CD4-positive, alpha-beta T cell treated with Interleukin-17A for 4 hours (primary cell): ENCODE measurements at places on chromosomes 2 and 18.

GRCh38 chr2:6780765-6781274 lies 84.9 kb downstream of the CMPK2 start:
- no peak for DNase-seq

DNA sequence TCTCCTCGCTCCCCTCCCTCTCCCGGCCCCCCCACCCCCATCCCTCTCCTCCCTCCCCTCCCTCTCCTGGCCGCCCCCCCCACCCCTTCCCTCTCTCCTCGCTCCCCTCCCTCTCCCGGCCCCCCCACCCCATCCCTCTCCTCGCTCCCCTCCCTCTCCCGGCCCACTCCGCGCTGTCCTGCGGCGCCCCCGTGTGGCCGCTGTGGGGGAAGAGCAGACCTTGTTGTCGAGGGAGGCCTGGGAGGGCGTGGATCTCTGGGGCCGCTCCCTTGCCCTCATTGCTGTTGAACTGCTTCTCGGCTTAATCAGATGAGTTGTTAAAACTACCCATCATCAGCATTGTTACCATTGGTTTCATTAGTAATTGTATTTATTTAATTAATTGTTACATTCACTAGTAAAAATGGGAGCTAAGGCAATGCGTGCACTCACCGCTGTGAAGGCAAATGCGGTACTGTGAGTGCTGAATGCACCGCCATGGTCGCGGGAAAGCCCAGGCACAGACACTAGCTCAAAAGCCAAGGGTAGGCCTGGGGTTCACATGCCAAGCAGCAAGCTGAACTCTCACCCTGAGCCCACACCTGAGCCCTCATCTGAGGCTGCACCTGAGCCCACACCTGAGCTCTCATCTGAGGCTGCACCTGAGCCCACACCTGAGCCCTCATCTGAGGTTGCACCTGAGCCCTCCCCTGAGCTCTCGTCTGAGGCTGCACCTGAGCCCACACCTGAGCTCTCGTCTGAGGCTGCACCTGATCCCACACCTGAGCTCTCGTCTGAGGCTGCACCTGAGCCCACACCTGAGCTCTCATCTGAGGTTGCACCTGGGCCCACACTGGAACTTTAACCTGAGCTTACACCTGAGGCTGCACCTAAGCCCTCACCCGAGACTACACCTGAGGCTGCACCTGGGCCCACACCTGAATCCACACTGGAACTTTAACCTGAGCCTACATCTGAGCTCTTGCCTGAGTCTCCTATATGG lies 8.8 kb downstream of the RTP5 start:
- DNase-seq: peak; percentile 84

GRCh38 chr2:221502270-221503010 lies 69.7 kb downstream of the EPHA4 start:
- DNase-seq: no peak

DNA sequence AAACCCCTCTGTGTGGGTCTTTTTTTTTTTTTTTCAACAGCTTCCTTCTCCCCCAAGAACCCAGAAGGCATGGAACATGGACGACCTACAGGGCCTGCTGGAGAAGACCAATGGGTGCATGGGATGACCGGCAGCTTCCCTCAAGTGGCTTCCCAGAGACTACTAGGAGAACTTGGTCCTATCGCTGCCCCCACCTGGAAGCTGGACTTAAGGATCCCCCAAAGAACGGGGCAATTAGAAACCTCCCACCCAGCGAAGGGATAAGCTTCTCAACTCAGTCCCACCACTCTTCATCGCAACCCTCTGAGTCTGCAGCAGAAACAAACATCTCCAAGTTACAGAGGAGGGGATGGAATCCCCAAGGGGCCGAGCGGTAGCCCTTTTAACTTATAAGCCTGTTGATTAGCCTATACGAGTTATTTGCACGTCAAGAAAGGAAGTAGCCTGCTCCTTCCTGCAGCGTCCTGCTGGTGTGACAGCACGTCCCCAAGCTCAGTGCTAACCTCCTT lies 1.4 kb downstream of the ACTR1B start:
- DNase-seq: no peak

DNA sequence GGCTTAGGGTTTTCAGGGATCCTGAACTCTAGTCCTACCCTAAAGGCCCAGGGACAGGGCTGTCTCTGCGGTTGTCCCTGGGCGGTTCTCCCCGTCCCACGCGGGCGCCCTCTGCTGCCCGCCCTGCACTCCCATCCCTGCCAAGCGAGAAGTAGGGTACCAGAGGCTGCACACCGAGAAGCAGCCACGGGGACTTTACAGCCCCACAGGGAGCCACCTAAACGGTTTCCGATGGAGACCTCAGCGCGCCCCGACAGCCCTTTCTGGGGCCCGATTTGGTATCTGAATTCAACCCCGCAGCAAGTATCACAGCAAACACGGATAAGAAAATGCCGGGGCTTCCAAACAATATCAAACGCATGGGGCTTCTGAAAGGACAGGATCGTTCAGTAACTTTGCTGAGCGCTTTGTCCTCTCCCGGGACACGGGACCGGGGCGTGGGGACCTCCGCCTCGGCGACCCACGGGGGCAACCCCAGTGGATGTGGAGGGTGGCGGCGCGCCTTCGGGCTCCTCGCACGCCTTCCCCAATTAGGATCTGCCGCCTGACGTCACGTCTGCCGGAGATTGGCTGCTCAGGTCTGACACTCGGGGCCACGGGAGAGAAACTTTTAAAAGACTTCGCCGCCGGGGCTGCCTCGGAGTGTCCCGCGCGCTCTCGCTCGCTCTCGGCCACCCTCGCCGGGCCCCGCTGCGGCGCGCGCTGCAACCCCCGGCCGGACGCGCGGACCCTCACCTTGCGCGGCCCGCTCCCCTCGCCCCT lies at the start of gene LTBP1:
Gene LTBP1, plus strand, starts transcription at position 640 of the 762 bp plus-strand sequence. CDS start 372 bp downstream, outside the sequence.
- DNase-seq: peak; percentile 56

DNA sequence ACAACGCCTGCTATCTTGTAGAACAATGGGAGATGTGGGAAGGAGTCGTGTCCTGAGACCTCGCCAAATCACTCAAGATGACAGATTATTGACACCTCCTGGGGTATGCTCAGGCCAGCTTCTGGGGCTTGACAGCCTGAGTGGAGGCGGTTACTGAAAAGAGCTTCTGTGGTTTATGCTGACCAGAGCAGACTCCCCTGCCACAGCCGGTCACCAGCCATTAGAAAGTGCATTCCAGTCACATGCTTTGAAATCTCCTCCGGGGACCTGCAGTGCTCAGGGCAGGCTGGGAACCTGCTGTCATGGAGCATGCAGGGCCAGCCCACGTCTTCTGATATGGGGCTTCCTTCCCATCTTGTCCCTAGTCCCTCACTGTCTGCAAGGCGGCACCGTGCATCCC lies 215.9 kb downstream of the SEPTIN10 start:
- DNase-seq: no peak

DNA sequence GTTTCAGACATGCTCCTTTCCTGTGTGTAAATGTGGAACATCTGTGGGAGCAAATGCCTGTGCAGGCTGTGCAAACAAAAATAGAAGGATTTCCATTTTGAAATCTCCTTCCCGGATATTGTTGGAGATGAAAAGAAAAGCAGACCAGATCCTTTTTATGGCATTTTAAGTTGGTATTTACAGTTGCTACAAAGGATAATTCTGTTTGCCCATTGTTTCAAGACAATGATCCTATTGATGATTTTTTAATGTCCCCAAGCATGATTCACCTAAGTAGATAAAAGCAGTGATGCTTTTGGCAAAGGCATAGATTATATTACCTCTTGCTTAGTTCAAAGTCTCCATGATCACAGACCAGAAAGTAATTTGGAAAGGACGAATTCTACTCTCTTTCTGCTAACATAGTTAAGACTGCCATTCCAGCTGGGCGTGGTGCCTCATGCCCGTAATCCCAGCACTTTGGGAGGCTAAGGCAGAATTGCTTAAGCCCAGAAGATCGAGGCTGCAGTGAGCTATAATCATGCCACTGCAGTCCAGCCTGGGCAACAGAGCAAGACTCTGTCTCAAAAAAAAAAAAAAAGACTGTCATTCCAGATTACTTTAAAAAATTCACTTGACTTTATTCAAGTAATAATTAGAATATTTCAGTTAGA lies 209.6 kb upstream of the SLC39A10 start:
- DNase-seq: no peak

GRCh38 chr2:148770047-148770446 lies 105.0 kb upstream of the KIF5C start:
- no peak for DNase-seq

DNA sequence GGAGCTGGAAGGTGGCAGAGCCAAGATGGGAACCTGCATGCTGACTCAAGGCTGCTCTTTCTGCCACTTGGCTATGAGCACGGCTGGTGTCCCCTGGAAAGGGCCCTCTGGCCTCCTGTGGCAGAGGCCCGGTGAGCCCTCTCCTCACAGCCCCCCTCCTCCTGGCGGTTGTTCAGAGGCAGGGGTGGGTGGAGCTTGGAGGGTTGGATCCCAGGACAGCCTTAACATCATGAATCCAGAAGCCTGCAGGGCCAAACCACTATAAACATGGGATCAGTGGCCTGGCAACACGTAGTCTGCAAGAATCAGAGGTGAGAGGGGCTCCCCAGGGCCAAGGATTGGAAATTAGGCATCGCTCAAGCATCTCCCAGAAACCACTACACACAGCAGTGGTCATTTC lies 48.5 kb upstream of the LOXHD1 start:
- no peak for DNase-seq

GRCh38 chr2:1688161-1688560 lies 56.2 kb downstream of the PXDN start:
- no peak for DNase-seq

DNA sequence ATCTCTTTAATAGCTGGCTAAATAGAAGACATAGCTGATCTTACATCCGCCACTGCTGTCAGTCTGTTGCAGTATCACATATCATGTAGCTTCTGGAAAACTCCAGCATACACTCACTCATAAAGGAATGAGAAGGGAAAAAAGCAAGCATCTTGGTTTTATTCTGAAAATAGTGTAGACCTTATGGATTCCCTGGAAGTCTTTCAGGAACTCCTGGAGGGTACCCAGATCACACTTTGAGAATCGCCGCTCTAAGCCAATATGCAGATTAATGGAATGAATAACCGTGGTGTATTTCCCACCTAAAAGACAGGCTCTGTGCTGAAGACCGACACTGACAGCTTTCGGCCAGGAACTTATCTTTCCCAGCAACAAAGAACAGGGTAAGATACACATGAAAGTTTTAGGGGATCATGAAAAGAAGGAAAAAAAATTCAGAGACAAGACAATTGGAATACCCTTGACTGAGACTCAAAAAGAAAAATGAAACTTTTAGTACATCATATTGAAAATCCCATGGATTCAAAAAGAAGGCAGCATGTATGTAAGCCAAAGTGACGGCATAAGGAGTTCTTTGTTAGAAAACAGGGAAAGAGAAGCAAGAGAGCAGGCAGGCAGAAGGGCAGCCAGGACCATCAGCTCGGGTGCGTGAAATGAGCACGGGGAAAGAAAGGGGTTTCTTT lies 56.4 kb upstream of the SEC11C start:
- no peak for DNase-seq

DNA sequence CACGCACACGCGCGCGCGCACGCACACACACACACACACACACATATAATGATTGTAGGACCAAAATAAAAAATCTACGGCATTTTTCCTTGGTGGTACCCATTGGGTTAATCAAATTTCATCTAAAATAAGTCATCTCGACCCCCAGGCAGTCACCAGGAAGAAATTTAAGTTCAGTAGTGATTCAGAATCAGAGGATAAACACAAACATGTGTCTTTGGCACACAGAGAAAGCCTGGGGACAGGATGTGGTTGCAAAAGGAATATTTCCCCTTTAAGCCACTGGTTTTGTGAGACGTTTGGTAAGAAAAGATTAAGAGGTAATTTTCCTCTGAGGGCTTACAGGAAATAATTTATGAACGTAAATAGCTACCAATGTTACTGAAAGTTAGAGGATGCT lies 171.6 kb upstream of the PIEZO2 start:
- DNase-seq: no peak

GRCh38 chr2:218127929-218128455 lies 2.2 kb downstream of the CXCR2 start:
- no peak for DNase-seq

GRCh38 chr2:177758591-177759371 lies 313.8 kb downstream of the PDE11A start:
- DNase-seq: peak; percentile 5

- DNase-seq: no peak
These were observed at the start of gene UGT1A9 for GRCh38 chr2:233671290-233672161. Gene UGT1A9, plus strand, starts transcription at chr2:233671898. Its CDS starts 37 bp downstream, at chr2:233671935.

DNA sequence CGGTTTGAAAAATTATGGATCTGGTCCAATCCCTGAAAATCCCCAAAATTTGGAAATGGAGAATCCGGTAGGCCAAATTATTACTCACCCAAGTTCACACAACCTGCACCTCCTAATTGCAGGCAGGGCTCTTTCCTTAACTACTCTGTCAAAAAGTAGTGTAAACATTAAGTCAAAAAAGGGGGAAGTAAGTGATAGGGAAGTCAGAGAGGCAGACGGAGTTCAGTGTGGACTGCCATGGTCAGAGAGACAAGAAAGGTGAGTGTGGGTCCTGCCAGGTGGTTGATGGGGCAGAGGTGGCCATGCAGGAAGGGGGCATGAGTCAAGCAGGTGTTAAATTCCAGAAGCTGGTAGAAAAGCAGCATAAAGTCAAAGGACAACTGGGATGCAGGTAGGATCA lies 104.7 kb upstream of the STPG4 start:
- no peak for DNase-seq

GRCh38 chr2:145807968-145808367 lies 1288.0 kb upstream of the ZEB2 start:
- DNase-seq: no peak

GRCh38 chr2:201127570-201127969 lies 11.6 kb downstream of the CFLAR start:
- DNase-seq: peak; percentile 73

DNA sequence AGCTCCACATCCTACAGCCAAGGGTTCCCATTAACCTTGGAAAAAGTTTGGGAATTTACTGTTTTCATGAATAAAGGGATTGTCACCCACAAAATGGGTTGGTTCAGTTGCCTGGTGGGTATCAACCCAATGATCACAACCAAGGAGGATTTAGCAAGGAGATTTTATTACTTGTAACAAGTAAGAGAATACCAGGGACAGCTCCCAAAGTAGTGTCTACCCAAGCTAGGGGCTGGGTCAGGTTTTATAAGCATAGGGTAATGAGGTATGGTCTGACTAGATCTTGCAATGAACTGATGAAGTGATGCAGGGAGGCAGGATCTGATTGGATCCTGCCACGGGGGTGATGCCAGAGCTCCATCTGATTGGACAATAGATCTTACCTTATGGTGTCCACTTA lies 681.8 kb downstream of the SLC4A3 start:
- no peak for DNase-seq

- DNase-seq: no peak
These were observed 22.1 kb upstream of the COL6A3 start for GRCh38 chr2:237435844-237436587.
